MG63 (cell line): ENCODE measurements at places on chromosomes 11 and 22.

- DNase-seq = no peak
Measured at GRCh38 chr22:24565077-24565476, 9.3 kb downstream of the SNRPD3 start.

DNA sequence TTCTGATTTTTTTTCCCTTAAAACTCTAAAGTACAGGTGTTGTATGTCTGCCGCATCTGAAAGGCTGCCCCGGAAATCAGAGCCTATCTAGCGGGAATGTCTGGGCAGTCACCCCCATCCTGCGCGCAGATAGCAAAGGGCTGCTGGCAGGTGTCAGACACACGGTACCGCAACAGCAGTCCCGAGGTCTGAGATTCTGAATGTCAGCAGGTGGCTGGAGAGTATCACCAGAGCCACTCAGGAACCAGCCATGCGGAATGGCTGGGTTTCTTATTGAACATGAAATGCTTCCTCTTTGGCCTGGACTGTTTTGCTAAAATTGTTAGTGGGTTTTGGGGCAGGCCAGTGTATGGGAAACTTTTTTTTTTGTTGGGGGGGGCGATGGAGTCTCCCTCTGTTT lies 53.3 kb downstream of the CERK start:
- no peak for DNase-seq

GRCh38 chr11:110948112-110948511 lies 235.9 kb upstream of the ARHGAP20 start:
- DNase-seq = no peak

GRCh38 chr11:66696146-66696545 lies 18.5 kb upstream of the RBM4B start:
- DNase-seq = no peak

GRCh38 chr11:44628730-44629700 lies 63.6 kb downstream of the CD82 start:
- no peak for DNase-seq

- no peak for DNase-seq
Measured at GRCh38 chr11:8301622-8302021, 37.9 kb upstream of the LMO1 start.

GRCh38 chr11:111021131-111021530 lies 224.4 kb upstream of the POU2AF2 start:
- DNase-seq = peak; percentile 17

- DNase-seq = no peak
Measured at GRCh38 chr11:20131788-20132666, 28.2 kb downstream of the DBX1 start.

GRCh38 chr11:64710418-64711137 lies 12.4 kb downstream of the NRXN2 start:
- DNase-seq = no peak

DNA sequence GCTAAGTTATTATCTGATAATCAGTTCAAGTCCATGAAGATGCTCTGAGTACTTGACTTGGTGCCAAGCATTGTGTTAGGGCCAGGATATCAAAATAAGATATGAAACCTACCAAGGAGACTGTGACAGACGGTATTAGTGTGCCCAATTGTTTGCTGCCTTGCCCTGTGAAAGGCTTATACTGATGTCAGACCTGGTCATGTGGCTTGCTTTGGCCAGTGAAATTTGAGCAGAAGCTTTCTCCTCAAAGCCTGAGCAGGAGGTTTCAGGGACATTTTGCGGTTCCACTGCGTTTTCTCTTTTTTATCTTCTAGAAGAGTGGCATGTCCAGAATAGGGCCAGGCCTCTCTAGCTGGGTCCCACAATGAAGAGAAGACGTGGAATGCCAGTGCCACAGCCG lies 15.8 kb upstream of the PKNOX2 start:
- DNase-seq = no peak
